ENCODE measurements at places on chromosomes 5 and 9.

GRCh38 chr9:7144265-7145046 is 386.7 kb downstream of the KDM4C start:
- DNase-seq, result no peak

- no peak for DNase-seq
Observed at GRCh38 chr5:90747693-90748092, 189.1 kb downstream of the ADGRV1 start.

DNA sequence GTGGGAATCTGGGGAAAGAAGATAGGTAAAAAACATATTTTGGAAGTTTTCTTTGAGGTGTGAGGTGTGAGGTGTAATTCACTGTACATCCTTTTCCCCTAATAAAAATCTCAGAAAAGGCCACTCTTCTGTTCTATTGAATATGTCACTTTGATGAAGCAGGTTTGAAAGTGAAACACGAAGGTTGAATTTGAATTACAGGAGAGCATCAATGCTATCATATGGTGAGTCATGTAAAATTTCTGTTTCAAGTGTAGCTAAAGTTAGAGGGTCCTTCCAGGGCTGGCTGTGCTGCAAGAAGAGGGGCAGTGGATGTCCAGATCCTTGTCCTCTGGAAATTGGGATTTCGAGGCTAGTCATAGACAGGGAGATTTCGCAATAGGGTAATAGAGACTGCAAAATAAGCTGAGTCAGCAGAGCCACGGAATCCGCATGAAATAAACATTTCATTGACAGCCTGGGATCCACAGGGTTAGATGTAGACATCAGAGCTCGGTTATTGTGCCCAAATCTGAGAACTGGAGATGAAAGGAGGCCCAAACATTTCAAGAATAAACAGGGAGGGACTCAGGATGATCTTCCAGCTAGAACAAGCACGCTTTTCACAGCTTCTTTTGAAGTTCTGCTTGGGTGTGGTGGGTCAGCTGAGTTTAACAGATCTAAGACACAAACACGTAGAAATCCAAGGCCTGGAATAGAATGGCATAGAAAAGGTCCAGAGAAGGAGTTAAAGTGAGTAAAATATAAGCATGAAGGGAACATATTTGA is 194.4 kb upstream of the CDKN2B start:
- no peak for DNase-seq

DNA sequence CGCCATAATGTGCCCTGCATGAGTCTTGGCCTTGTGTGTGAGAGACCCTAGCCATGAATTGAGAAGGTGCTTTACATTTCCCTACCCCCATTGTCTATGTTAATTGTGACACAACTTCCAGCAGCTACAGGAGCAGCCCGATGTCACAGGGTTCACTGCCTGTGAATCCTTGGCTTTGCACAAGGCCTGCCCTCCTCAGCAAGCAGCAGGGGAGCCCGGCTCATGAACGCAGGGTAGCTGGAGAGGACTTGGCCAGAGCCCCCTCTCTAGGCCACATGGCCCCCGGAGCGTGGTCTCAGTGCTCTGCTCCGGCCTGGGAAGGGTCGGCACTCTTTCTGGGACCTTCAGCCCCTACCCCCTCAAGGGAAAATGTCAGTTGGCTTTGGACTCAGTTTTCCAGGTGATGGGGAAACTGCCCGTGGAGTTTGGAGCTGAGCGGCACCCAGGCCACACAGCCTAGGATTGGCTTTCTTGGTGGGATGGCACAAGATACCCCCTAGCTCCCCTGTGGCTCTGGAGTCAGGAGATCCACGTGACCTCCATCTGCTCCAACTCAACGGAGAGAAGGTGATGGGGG is 160.8 kb downstream of the DAB2IP start:
- DNase-seq, result no peak

DNA sequence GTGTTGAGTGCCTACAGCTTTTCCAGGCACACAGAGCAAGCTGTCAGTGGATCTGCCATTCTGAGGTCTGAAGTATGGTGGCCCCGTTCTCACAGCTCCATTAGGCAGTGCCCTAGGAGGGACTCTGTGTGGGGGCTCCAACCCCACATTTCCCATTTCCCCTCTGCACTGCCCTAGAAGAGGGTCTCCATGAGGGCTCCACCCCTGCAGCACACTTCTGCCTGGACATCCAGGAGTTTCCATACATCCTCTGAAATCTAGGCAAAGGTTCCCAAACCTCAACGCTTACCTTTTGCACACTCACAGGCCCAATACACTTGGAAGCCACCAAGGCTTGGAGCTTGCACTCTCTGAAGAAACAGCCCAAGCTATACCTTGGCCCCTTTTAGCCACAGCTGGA is 131.3 kb downstream of the DEPDC1B start:
- DNase-seq, result no peak

- DNase-seq, result no peak
Observed at GRCh38 chr5:145718956-145719355, 116.2 kb downstream of the PRELID2 start.

DNA sequence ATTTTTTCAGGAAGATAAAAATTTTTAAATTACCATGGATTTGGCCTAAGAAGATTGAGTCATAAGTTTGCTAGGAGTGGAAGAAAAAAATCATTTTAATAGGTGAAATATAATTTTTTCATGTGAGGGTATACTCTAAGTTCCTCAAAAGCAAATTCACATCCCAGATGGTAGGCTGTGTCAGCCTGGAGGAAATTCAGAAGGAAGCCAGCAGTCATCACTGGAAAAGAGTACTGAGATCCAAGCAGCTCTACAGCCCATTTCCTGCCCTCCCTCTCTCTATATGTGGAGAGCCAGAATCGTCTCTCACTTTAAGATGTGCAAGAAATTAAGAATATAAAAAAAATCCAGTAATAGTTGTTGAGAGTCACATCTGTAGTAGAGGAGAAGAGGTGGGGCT is 126.5 kb upstream of the CDH18 start:
- no peak for DNase-seq

DNA sequence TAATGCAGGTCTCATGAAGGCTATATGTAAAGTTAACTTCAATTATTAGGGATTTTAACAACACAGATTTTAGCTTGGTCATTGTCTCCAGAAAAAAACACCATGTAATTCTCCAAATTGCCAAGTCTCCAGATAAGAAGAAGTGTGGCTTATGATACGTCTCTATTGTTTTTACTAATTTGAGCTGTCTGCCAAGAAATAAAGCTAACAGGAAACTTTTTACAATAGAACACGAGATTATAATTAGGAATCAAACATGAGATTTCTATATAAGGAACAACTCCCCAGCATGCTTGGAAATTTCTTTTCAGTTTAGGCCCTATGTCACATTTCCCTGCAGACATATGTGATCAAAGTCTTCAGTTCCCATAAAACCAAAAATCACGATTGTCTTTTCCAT is 142.7 kb downstream of the MCTP1 start:
- DNase-seq, result no peak

GRCh38 chr5:169494941-169495548 is 88.5 kb upstream of the SPDL1 start:
- no peak for DNase-seq

DNA sequence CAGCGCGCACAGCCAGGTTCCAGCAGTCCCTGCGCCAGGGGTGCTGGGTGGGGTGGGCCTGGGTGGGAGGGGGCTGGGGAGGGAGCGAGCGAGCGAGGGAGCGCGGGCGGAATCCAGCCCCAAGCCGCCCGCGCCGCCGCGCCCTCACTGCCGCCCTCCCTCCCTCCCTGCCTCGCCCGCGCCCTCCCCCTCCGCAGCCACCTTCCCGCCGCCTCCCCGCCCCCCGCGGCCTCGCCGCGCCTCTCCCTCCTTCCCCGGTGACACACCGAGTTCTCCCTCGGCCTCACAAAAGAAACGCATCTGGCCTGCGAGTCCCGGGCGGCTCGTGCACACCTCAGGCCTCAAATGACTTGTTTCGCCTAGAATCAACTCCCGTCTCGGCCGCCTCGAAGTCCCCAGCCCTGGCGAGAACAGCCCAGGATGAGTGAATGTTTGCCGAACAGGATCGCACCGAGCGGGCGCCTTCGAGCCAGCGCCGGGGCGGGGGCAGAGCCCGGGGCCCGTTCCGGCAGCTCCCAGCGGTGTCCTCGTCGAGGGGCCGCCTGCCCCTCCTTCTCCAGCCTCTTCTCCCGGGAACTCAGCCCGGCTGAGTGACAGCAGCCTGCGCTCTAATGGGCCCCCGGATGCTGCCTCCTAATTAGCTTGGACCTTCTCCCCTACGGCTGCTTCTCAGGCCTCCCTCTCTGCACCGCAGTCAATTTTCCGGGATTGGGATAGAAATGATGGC is 371 bp upstream of the PITX1 start:
- DNase-seq, result peak; percentile 66

GRCh38 chr5:14428302-14429081 is 153.1 kb upstream of the OTULINL start:
- no peak for DNase-seq

DNA sequence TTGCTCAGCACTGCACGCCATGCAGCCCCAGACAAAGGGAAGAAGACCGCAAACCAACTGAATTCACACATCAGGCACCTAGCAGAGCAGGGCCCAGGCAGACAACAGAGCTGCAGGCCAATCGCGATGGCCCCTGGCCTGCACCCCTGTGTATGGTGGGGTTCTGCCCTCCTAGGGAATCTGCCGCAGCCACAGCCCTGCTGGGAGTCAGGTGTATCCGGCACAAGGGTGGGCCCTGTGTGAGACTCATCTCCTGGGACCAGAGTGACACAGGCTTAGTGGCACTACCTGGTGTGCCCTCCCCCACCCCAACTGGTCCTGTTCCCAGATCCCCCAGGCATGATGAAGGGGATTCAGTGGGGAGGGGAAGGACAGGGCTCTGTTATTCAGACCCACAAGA is 122.8 kb downstream of the ATPSCKMT start:
- no peak for DNase-seq

DNA sequence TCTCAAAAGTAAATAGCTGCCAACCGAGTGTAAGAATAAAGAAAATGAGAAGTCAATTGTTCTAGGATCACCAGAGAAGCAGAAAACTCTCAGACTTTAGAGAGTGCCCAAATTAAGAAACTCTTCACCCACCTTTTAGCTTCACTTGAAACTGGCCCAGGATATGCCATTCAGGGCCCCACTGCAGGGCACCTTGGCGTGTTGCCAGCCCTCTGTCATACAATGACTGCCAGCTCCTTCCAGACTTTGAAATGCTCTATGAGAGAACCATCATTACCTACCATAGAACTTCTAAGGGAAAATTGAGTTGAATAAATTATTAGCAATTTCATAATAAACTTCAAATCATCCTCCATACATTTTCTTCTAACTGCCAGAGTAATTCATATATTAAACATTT is 240.5 kb downstream of the CETN3 start:
- DNase-seq, result no peak

DNA sequence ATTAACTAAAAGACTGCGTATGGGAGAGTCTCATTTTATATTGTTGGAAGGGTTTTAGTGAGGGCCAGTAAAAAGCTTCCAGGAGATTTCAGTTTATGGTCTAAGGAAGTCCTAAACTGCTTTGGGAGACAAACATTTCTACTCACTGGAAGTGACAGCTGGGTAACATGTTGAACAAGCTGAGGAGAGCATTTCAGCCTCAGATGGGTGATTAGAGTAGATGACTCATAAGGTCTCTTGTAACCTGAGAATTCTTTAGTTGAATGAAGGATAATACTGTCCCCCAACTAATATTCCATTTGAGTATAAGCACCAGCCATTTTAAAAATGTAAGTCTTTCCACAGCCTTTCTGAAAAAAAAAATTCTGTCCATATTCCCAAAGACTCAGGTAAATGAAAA is 218.0 kb upstream of the C9orf72 start:
- DNase-seq, result no peak

GRCh38 chr5:39755452-39755851 is 330.7 kb upstream of the DAB2 start:
- no peak for DNase-seq

GRCh38 chr5:30957591-30957990 is 235.9 kb upstream of the CDH6 start:
- DNase-seq, result no peak

DNA sequence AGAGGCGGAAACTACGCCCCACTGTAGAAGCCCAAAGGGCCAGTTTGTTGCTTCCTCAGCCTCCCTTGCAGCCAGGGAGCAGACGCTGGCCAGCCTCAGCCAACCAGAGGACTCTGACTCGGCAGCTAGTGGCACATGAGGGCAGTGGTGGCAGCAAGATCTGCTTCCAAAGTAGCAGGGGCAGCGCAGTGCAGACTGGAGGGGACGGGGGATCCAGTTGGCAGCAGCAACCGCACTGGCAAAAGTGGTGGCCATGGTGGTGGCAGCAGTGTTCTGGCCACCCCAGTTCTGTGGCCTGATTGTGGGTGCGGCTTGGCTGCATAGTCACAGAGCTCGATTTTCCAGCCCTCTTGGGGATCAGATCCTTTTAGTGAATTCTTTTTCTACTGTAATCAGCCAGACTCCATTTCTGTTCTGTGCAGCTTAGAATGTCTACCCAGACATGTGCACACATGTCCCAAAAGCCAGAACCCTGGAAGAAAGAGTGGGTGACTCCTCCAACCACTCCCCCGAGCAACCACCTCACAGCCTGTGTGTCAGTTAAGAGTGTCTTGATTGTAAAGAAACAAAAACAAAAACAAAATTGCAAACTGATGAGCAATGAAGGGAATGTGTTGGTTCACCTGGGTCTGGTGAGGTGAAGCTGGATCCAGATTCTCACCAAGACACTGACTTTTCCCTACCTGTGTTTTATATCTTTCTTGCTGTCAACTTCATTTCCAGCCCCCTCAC is 11.0 kb upstream of the ZBTB43 start:
- no peak for DNase-seq

DNA sequence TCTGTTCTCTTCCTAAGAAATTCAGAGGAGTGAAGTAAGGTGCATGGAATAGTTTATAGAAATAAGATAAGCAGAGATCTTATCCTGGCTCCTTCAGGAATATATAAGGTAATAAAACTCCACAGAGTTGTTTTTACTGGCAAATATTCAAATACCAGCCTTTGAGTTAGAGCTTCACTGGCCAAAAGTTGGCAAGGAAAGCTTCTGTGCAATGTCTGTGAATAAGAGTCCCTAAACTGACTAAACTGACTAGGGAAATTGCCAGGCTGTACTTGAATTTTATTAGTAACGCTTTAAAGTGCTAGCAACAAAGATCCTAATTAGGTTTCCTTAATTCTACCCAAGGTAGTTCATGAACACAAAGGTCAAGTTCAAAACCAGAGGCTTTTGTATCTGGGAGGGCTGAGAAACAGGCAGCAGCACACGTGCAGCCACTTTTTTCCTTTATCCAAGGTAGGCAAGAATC is 131.1 kb upstream of the MPDZ start:
- no peak for DNase-seq

- DNase-seq, result no peak
Observed at GRCh38 chr5:153490118-153491037, at the start of gene GRIA1. TSS of gene GRIA1 (plus strand) at chr5:153490670.

- no peak for DNase-seq
Observed at GRCh38 chr5:125180231-125180829, 433.9 kb upstream of the ZNF608 start.

- no peak for DNase-seq
Observed at GRCh38 chr9:93860694-93861658, 94.2 kb downstream of the BARX1 start.

- no peak for DNase-seq
Observed at GRCh38 chr5:94700592-94700991, 82.1 kb downstream of the SLF1 start.

DNA sequence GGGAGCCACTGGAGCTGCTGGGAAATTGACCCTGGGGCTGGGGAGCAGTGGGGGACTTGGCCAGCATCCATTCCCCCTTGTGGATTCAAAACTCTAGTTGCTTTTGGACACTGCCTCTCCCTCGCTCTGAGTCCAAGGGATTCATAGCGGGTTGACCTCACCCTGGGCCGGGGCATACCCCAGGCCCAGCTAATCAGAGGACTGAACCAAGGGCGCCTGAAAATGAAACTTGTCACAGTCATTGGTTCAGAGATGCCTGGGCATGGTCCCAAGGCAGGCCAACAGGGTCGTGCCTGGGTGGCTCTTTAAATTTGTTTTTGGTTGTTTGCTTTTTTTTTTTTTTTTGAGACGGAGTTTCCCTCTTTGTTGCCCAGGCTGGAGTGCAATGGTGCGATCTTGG is 22.6 kb downstream of the STK10 start:
- no peak for DNase-seq

Data from psoas muscle (tissue), 8 donors.